GM23338 (cell line): ENCODE measurements at places on chromosomes 3 and 15. TPM values are rescaled to one million over a fixed set of nuclear protein-coding genes. Genes with fewer than 3 reads are reported as not detected.

The CLDN18 gene
- polyA plus RNA-seq, result 0.19 TPM in 1 of 2 replicates, not detected in the other

The SMAD3 gene
- polyA plus RNA-seq, result 3.4 and 4.9 TPM in 2 replicates

The GALK2 gene
- polyA plus RNA-seq, result 9.3 and 11.5 TPM in 2 replicates

The AADACL2 gene
- polyA plus RNA-seq, result not detected in 2 replicates

The PLA2G4E gene
- polyA plus RNA-seq, result not detected in 2 replicates

The PIF1 gene
- 106 and 116 TPM in 2 replicates for polyA plus RNA-seq

The CIB2 gene
- polyA plus RNA-seq, result 56.6 and 59.5 TPM in 2 replicates
